RPMI7951 (cell line): ENCODE measurements at places on chromosomes 11 and 22. TPM values are rescaled to one million over a fixed set of nuclear protein-coding genes. Genes with fewer than 3 reads are reported as not detected.

Gene RFPL3
- not detected in 2 replicates for total RNA-seq

Gene TRAPPC4
- total RNA-seq: 135 and 150 TPM in 2 replicates

Gene TPBGL
- not detected in 2 replicates for total RNA-seq

Gene ALKBH3
- 39.2 and 46.7 TPM in 2 replicates for total RNA-seq

Gene EHF
- total RNA-seq: 0.68 TPM in 1 of 2 replicates, not detected in the other

Gene DKK3
- 271 and 303 TPM in 2 replicates for total RNA-seq

Gene KRTAP5-2
- total RNA-seq: not detected in 2 replicates

Gene BIRC3
- total RNA-seq: 4.8 and 9.3 TPM in 2 replicates

DNA sequence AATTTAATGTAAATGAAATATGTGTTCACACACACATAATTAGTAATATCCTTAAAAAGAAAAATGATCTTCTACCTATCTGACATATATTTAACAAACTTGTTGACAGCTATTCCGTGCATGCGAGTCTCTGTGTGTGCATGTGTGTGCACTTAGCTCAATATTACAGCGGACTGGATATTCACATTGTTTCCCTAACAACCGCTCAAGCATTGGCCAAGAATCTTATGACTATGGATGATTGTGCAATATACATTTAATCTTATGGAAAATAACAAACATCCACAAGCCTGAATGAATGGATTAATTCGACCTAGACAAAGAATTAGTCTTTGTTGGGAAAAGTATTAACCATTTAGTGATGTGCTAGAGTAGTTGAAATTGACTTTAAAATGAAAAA is 1078.6 kb downstream of the LRRC4C start:
- DNase-seq: no peak

DNA sequence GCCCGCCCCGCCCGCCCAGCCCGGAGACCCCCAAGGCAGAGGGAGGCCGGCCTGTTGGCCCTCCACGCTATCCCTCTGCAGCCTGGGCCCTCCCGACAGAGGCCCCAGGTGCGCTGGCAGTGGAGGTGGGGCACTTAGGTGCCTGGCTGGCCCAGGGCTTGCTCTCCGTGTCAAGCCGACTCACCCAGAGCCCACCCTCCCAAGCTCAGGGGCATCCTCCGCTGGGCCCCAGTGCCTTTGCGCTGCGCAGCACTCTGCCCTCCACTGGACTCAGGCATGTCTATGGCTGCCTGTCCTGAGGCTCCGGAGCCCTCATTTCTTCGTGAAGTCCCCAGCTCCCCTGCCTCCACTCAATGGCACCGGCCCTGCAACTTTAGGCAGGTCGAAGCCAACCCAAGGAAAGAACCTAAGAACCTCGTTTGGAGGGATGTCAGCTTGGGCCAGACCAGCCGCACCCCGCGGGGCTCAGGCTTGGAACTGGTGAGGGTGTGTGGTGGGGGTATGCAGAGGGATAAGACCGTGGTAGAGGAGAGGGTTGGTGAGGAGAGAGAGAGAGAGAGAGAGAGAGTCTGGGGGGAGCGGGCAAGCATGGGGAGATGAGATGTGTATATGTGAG is 6.1 kb downstream of the SMIM45 start:
- DNase-seq: no peak

GRCh38 chr11:131692151-131692550 is 321.7 kb downstream of the NTM start:
- peak; percentile 54 for DNase-seq

- DNase-seq: no peak
These were observed 1486.7 kb downstream of the BRD1 start for GRCh38 chr22:48340727-48341709.

GRCh38 chr22:36409911-36410756 is 22.4 kb upstream of the MYH9 start:
- DNase-seq: no peak

DNA sequence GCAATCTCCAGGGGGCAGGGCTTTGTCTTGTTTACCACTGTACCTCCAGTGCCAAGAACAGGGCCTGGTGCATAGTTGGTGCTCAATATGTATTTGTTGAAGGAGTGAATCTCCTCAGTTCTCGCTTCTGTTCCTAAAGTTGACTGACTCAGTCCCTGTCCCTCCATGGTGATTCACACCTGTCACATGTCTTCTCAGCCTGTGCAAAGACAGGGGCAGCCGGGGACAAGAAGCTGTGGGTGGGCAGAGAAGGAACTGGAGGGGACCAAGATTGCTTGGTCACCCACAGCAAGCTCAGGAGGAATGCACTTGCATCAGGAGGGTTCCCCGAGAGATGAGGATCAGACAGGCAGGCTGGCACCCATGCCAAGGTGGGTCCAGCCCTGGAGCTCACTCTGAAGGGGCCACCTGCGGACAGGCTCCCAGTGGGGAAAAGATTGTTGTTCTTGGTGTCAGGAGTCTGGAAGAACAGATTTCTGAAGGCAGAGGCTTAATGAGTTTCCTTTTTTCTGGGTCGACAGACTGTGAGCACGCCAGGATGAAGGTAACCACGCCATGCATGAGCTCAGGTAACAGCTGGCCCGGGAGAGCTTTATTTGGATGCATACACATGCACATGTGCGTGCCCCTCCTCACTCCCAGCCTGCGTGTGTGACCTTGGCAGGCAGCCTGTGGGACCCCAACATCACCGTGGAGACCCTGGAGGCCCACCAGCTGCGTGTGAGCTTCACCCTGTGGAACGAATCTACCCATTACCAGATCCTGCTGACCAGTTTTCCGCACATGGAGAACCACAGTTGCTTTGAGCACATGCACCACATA is 16.9 kb downstream of the IL17RA start:
- DNase-seq: no peak

DNA sequence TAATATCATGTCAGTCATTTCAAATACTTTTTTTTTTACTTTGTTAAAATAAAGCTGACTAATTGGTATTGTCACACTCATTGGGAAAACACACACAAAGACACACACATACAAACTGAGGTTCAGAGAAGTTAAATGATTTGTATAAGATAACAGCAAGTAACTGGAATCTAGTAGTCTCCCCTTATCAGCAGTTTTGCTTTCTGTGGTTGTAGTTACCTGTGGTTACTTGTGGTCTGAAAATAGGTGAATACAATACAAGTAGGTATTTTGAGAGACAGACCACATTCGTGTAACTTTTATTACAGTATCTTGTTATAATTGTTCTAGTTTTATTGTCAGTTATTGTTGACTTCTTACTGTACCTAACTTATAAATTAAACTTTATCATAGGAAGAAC is 610.9 kb downstream of the CNTN5 start:
- no peak for DNase-seq

DNA sequence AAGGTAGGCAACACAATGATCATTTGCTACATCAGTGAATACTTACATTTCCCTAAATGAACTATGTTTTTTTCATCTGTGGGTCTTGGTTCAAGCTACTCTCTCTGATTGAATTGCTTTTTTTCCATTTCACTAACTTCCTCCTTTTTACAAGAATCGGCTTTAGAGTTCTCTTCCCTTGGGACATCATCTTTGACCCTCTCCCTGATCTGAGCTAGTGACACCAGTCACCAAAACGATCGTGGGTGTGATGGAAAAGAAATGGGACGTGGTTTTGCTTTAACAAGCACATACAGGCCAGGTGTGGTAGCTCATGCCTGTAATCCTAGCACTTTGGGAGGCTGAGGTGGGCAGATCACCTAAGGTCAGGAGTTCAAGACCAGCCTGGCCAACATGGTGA is 129.9 kb downstream of the WT1 start:
- DNase-seq: no peak

- DNase-seq: no peak
These were observed 7.6 kb upstream of the MCM5 start for GRCh38 chr22:35392357-35392756.

DNA sequence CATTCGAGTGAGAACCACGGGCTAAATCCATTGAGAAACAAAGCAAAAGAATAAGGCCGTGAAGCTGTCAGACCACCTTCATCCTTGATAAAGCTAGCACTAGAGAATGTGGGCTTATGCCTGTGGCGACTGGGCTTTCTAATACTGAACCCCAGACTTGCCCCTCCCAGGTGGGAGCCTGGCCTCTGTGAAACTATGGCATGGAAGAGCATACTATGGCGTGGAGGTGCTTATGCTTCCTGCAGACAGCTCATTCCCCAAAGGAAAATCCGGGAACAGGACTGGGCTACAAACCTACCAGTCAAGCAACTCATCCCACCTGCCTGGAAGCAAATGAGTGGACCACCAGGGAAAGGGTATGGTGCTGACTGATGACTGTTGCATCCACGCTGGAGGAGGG is 92.4 kb downstream of the ZC3H12C start:
- no peak for DNase-seq

DNA sequence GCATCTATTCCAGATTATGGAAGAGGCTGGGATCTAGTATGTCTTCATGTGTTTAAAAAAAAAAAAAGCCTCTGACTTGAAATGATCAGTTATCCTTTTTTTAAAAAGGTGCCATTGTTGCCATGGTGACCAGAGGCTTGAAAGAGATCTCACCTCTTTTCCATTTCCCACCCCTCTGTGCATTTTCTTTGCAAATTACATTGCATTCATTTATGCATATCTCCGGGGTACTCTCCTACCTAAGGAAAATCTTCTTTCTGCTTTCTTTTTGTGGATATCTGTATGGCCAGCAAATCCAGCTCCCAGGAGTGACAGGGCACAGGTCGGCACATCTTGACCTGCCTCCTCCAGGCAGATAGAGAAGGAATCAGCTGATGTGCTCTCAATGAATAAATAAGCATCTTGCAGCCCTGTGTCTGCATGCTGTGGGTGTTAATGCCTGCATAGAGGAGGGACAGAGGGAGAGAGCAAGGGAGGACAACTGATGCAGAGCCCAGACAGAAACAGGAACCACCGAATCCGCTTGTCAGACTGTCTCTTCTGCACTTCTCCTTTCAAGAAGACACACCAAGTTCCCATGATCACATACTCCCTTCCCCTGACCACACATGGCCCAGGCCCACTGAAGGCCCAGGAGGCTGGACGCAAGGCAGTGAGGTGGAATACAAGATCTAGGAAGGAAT is 50.9 kb downstream of the CWC15 start:
- no peak for DNase-seq

DNA sequence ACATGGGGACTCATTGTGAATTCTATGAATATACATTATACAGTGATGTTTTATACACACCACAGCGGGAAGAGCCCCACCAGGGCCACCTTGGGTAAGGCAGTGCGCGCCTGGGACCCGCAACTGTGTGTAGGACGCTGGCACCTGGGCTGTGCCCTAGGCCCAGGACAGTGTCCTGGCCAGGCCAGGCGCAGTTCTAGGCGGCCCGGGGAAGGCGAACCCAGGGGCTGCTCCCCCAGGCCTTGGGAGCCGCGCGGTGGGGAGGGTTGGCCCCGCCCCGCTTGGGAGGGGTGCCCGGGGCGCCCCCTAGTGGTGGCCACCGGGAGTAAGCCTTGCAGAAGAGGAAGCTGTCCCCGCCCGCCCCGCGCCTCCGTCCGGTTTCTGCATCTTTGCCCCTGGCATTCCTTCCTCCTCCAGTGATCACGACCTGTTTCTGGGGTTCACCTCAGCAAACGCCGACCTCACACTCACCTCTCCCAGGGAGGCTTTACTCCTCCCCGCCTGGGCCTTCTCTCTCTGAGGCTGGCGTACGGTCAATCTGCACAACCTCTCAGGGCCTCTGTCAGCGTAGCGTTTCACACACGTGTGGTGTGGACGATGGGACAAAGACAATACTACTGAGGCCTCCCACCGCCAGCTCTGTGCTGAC is 9.5 kb upstream of the EHD1 start:
- DNase-seq: peak; percentile 56

GRCh38 chr11:112663947-112664634 is 297.1 kb upstream of the NCAM1 start:
- DNase-seq: no peak

DNA sequence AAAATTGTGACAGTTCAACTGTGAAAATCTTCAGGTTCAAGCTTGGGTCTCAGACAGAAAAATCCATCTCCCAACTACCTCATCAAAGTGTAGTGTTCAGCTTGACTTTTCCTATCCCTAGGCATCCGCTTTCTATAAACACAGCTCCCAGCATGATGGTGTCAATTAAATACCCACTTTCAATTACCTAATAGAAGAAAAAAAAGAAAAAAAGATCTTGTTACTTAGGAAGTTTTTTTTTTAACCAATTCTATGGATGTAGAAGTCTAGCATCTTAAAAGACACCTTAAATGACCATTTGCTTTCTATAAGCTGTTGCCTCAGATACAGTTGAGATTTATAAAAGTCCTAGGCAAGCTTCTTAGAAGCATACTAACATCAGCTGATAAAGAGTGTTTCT is 244.1 kb upstream of the MTNR1B start:
- no peak for DNase-seq

DNA sequence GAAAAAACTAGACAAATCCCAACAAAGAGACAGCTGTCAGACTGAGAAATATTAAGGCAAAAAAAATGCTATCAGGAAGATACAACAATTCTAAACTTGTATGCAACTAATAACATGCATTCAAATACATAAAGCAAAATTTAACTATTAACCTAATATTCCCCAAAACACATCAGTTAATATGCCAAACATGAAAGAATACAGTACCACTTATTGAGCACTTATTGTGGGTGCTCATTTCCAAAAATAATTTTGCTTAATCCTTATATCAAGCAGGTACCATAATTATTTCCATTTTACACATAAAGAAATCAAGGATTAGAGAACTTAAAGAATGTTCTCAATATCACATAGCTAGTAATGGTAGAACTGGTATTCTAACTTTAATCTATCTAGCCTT is 67.7 kb upstream of the HMGXB4 start:
- no peak for DNase-seq

GRCh38 chr22:17152971-17153370 is 6.1 kb downstream of the HDHD5 start:
- no peak for DNase-seq

GRCh38 chr11:18785411-18785810 is 6.2 kb downstream of the PTPN5 start:
- no peak for DNase-seq

DNA sequence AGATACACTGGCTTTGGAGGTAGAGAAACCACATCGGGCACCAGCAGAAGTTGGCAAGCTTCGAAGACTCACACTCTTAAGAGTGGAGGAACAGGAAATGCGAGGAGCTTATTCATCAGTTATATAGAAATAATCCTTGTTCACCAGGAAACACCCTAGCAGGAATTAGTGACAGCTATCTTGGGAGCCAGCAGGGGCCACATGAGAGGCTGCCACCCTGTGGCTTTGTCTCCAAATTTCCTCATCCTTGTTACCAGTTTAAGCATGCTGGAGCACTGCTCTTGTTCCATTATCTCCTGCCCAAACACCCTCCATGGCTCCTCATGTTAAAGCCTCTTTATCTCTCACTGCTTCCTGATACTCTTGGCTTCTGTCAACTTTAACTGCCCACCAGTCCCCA is 131.0 kb downstream of the PLEKHA7 start:
- peak; percentile 5 for DNase-seq

DNA sequence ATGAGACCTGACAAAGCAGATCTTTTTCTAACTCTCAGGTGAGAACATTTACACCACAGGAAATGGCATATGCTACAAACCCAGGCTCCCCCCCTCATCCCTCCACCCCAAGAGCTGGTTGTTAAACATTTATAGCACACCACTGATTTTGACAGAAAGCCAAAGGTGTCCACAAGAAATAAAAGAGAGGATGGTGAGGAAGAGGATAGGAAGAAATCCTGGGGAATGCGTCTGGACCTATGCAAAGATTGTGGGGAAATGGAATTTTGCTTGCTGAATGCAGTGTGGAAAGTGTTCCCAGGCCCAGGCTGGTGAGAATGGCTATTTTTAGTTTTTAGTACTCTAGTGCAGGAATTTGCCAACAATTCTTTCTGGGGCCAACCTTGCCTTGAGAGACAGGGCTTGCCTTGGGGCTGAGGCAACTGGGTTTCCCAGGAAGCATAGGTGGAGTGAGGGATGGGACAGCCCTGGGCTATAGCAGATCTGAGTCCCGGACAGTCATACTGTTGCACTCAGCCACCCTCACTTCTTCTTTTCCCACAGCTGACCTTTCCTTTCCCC is 163.9 kb downstream of the ADAMTS15 start:
- peak; percentile 94 for DNase-seq
